Tongue (tissue), 3 donors: ENCODE measurements at places on chromosomes 11 and 22. TPM values are rescaled to one million over a fixed set of nuclear protein-coding genes. Genes with fewer than 3 reads are reported as not detected.

DNA sequence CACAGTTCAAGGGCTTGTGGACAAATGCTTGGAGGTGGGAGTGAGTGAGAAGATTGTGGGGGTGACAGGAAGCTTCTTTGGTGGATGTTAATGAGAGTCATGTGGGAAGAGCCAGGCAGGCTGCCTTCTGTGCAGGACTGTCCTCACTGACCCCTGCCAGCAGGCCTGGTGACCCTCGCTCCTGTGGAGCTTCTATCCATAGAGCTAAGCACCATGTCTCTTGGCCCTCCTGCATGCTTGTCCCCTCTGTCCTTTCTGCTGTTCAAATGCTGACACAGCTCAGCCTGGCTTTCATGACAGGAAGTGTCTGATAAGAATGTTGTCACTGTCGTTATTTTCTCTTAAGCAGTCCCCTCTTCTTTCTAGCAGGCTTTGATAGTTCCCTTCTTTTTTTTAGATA lies 37.6 kb downstream of the NAT10 start:
- DNase-seq, result no peak

DNA sequence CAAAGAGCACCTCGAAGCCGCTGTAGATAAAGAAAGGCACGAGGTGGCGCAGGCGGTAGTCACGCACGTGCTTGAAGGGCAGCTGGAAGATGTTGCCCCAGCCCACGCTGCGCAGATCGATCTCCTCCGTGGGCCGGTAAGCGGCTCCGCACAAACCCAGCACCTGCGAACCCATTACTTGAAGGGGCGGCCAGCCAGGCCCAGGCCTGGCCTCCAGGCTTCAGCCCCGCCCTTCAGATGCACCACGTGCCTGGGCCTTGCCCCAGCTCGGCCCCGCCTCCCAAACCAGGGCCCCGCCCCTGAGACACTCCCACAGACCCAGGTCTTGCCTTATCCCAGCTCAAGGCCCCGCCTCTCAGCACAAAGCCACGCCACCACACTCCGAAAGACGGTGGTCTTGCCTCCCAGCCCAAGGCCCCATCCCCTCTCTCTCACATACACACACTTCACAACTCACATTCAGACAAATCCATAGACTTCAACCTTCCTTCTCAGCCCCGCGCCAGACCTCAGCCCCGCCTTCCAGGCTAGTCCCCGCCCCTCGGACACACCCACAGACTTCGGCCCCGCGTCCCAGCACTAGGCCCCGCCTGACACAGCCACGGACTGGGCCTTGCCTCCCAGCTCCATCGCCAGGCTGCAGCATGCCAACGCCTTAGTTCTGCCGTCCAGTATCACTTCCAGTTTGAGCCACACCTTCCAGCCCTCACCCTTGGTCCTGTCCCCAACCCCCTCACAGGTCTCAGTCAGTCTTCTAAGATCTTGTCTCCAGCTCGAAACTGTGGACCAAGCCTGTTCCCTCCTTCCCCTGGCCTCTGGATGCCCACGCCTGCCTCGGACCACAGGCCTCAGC lies 7.0 kb downstream of the UNC93B1 start:
- peak; percentile 65 for DNase-seq

GRCh38 chr11:122883646-122883979 lies 1.1 kb downstream of the JHY start:
- no peak for DNase-seq

GRCh38 chr22:24451162-24451561 lies 23.8 kb downstream of the ADORA2A start:
- DNase-seq, result no peak

GRCh38 chr11:34977089-34977912 lies 60.9 kb downstream of the PDHX start:
- peak; percentile 5 for DNase-seq

GRCh38 chr22:28514321-28514821 lies 165.3 kb downstream of the TTC28 start:
- DNase-seq, result peak; percentile 77

- DNase-seq, result no peak
These were observed 12.8 kb downstream of the BMAL1 start for GRCh38 chr11:13290221-13290980.

- DNase-seq, result no peak
These were observed 48.7 kb downstream of the CWC15 start for GRCh38 chr11:94924612-94925011.

The WBP2NL gene
- 2.8 TPM for total RNA-seq

The PPP1CA gene
- 121 TPM for total RNA-seq
